ENCODE measurements at places on chromosomes 6 and 20.

DNA sequence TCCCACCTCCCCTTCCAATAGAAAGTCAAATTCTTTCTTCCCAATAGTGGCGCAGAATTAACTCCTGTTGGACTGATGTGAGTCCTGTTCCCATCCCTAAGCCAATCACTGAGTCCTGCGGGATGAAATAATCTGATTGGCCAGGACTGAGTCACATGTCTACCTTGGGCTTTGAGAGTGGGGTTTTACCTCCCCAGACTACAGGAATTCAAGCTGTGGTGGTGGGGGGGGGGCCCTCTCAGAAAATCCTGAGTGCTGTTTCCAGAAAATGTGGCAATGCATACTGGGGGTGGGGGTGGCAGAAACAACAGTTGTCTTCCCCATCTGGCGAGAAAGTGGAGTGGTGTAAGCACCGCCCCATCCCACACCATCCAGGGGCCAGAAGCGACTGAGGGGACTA, 65.7 kb downstream of the CTCFL start:
- no peak for DNase-seq

- DNase-seq: no peak
Measured at GRCh38 chr6:22102671-22103070, 194.2 kb downstream of the PRL start.

DNA sequence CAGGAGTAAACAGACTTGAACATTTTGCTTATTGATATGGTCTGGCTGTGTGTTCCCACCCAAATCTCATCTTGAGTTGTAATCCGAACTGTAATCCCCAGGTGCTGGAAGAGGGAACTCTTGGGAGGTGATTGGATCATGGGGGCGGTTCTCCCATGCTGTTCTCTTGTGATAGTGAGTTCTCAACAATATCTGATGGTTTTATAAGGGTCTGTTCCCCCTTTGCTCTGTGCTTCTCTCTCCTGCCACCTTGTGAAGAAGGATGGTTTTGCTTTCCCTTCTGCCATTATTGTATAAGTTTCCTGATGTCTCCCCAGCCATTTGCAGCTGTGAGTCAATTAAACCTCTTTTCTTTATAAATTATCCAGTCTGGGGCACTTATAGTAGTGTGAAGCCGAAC, 40.0 kb downstream of the MYLIP start:
- DNase-seq: peak; percentile 81

- no peak for DNase-seq
Measured at GRCh38 chr6:131317516-131317915, 182.2 kb downstream of the AKAP7 start.

DNA sequence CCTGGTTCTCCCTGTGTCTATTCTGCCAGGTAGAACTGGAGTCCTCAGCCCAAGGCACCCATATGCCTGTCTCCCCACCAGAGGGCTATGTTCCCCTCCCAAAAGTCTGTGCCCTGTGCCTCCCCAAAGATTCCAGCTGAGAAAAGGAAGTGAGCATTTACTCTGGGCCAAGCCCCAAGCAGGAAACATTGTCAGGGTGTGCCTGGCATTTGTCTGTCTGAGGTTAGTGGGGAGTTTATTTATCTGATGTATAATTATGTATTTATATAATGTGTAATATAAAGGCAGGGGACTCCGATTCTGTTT, 5.6 kb downstream of the GDF5 start:
- DNase-seq: no peak

DNA sequence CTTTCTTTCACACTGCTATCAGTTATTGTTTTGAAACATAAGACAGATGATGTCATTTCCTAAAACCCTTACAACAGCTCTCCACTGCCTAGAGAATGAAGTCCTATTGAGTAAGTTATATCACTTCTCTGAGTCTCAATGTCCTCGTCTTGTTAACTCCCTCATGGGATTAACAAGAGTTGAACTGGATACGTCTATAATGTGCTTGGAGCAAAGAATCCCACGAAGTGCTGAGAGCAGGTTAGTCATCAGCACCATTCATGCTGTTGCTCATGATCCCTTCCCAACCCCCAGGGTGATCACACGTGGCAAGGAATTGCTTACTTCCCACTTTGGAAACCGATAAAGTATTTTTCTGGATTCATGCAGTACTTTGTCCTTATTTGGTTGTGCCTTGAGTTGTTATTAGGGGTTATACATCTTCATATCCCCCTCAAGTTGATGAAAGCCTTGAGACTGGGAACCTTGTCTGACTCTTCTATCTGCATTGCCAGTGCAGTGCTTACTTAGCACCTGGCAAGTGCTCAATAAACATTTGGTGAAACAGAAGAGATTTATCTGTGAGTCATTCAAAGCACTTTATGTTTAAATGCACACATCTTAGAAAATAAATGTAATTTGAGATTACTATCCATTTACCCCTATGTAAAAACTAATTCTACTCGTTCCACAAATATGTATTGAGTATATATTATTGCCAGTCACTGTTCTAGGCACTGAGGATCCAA, 487.5 kb downstream of the EPM2A start:
- no peak for DNase-seq

DNA sequence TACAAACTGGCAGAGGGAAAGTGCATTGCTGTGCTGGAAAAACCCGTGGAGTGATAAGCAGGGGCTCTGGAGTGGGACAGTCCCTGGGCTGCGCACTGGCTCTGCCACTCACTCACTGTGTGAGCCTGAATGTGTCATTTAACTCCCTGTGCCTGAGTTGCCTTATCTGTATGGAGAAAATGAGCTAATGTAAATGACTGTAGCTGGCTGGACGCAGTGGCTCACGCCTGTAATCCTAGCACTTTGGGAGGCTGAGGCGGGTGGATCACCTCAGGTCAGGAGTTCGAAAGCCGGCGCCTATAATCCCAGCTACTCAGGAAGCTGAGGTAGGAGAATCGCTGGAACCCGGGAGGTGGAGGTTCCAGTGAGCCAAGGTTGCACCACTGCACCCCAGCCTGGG, 18.4 kb upstream of the RPN2 start:
- DNase-seq: no peak

- DNase-seq: no peak
Measured at GRCh38 chr6:122845916-122846612, 57.0 kb downstream of the SMPDL3A start.

- DNase-seq: no peak
Measured at GRCh38 chr20:47699818-47700217, 85.5 kb downstream of the SULF2 start.

DNA sequence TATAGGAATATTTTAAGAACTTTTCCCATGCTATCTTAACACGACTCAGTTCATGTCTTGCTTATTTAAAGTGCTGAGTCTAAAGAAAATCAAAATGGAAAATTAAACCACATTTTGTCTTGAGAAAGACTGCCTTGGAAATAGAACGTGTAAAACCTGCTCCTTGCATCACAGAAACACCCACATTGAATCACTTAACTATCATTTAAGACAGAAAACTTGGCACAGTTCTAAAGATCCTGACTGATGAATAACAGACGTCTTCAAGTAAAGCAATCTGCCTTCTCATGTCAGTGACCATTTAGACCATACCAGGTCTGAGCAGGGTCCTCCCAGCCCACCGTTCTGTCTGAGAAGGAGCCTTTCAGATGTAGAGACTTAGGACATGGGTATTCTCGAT, 7.4 kb downstream of the PERP start:
- no peak for DNase-seq

- peak; percentile 75 for DNase-seq
Measured at GRCh38 chr20:59603781-59604541, at the start of gene PHACTR3. Gene PHACTR3 (plus strand): TSS chr20:59604540. CDS start chr20:59605015, 475 bp downstream.

DNA sequence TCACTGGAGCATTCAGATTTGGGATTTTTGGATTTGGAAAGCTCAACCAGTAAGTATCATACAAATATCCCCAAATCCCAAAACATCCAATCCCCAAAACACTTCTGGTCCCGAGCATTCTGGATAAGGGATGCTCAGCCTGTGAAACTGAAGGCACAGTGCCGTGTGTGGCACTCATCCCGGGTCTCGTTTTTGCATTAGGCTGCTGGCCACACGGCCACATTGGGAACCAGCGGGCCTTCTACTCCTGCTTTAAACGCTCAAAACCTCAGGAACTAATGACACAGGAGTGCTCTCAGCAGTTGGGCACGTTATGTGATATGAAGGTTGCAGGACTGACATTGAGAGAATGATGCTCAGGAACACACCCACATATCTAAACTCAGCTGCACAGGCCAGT, 35.6 kb downstream of the PSMG4 start:
- DNase-seq: no peak

DNA sequence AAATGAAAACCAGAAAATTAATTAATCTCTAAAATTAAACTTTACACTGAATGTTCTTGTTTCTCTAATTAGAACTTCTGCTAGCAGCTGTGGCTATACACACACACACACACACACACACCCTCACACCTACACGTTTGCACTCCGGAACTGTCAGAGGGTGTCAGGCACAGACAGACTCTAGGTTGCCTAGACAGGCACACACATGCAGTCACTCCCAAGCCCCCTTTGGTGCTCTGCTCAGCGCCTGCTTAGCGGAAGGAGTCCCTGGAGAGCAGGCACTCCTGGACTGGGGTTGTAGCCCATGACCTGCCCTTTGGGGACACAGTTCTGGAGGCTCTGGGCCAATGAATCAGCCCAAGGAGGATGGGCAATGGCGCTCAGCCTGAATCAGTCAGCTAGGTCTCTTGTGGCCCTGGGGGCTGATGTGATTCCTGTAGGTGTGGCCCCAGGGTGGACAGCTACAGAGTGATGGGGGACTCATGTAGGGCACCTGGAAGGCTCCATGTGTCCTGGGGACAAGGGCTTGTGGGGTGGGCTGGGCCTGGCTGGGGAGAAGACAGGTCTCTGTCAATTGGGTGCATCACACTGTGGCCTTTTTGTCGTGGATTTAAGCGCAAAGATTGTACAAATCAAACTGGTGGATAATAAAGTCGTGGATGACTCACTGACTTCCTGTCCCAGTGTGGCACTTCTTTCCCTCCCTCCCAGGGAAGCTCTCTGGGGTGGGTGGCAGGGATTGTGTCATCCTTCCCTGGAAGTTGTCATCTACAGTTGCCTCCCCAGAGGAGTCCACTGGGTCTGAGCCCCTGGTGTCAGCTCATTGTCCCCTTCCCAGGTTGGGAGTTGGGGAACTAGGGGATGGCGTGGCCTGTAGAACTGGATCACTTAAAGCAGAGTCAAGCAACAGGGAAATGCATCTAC, 8.8 kb downstream of the TMEM151B start:
- DNase-seq: no peak

GRCh38 chr6:11780097-11780428, 1.5 kb upstream of the ADTRP start:
- DNase-seq: no peak

DNA sequence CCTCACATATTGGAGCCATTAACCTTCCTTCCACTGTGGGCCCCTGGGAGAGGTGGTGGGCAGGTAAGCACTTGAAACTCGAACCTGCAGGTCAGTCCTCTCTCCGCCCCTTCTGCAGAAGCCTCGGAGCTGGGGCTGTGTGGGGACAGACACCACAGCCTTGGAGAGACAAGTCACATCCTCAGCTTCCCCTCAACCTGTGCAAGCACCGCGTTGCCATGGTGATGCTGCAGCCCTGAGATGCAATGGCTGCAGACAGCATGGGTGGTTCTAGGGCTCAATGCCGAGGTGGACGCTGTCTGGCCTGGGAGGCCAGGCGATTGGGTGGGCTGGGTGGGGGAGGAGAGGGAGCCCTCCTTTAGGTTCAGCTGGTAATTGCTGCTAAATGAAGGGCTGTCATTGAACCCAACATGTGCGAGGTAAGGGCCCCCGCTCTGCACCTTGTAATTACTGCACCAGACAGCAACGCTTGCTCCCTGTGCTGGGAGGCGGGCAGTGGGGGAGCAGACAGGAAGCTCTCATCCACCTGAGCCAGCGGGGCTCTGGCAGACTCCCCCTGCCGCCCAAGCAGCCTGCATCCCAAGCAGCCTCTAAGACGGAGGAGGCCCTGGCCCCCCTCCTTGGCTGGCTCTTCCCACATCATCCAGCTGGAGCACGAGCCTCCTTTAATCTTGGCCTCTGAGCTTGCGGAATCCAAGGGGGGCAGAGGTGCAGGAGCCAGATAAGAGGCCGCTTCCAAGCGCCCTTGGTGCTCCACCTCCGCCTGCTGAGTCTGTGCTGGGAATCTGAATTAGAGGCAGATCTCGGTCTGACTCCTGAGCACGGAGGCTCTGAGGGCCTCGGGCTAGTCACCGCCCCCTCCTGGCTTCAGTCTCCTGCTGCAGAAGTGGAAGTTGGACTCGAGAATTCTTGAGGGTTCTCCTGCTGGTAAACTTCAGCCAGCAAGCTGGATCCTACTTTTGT, 39.8 kb upstream of the CDH22 start:
- no peak for DNase-seq

- no peak for DNase-seq
Measured at GRCh38 chr20:40680161-40680959, 8.7 kb downstream of the MAFB start.
